ENCODE measurements at places on chromosomes 2 and 18.

DNA sequence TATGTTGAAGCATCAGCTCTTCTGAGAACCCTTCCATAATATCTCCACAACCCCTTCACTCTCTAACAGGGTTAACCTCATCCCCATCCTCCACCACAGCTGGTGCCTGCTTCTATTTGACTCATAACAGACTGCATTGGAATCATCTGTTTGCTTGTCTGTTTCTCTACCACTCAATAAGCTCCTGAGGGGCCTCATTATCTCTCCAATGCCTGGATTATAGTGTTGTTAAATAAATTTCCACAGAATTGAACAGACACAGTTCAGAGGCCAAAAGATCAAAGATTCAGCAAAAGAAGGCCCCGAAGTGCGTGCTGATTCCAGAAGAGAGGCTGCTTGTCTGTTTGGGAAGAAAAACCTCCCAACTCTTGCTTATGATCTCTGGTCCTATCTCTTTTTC, 33.7 kb upstream of the FAM98A start:
- no peak for DNase-seq

GRCh38 chr2:109279243-109279860, 150.3 kb downstream of the SH3RF3 start:
- no peak for DNase-seq

DNA sequence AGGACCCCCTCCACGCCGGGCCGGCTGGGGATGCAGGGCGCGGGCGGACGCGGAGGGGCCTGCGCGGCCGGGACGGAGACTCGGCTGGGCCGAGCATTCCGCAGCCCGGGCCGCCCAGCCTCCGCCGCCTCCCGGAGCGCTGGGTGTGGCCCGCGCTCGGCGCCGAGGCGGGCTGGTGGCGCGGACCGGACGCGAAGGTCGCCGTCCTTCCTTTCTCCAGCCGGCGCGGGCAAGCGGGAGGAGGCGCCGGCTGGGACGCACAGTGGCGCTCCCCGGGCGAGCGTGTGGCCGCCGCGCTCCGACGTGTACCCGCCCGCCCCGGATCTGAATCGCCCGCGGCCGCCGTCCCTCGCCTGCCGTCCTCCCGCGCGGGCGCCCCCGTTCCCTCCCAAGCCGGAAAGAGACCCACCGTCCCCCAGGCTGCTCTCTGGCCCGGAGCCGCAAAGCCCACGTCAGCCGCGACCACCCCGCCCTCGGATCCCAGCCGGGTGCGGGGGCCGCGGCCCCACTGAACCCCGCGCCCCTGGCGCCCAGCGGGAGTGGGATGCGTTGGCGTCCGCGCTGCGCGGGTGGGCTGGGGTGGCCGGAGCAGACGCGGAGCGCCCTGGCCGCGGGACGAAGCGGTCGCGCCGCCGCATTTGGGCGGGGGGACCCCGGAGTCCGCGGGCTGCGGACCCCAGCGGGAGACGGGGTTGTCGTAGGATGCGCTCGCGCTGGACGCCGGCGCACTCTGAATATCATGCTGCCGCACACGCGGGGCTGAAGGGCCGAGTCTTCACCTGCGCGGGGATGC, 634 bp downstream of the SPATS2L start:
- DNase-seq: peak; percentile 60

GRCh38 chr18:34529358-34530335, 180.5 kb upstream of the DTNA start:
- no peak for DNase-seq

GRCh38 chr18:23933407-23933806, 81.1 kb upstream of the TTC39C start:
- DNase-seq: no peak

- no peak for DNase-seq
These were observed 72.6 kb upstream of the SMAD7 start for GRCh38 chr18:49023271-49023937.

GRCh38 chr2:281381-281780, 6.5 kb downstream of the ALKAL2 start:
- DNase-seq: no peak

- DNase-seq: no peak
These were observed 90.4 kb downstream of the PTRHD1 start for GRCh38 chr2:24702800-24703199.

GRCh38 chr2:205543937-205544702, 138.2 kb upstream of the NRP2 start:
- no peak for DNase-seq

GRCh38 chr2:190649035-190649797, at the start of gene NAB1:
Gene NAB1, plus strand, starts transcription at chr2:190649083. Its CDS starts 10,094 bp downstream, at chr2:190659177.
- peak; percentile 52 for DNase-seq

GRCh38 chr2:121285926-121286325, 924 bp upstream of the TFCP2L1 start:
- DNase-seq: no peak

Measured in endothelial cell (in vitro differentiated cells).